Activated naive CD4-positive, alpha-beta T cell treated with anti-CD3 and anti-CD28 coated beads, Interleukin-2, amount 10 ng/mL, durations not matched to agents 7 days and 5 days (primary cell): ENCODE measurements at places on chromosomes 12 and 14.

DNA sequence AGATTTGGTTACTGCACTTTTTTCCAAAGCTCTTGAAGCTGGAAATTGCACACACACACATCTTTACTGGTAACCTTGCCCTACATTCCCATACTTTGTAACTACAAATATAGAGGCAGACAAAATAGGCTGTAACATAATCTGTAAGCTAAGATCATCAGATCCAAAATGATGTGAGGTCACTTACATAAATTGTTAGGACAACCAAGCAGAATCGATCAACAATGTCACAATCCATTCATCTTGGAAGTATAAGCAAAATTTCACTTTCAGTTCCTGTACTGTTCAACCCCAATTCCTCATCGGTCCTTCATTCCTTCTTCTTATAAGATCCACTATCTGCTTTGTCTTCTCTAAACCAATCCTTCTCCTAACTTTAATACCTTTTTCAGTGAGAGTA lies 72.6 kb downstream of the EPS8 start:
- peaks cover 6% of the 10 kb centered on the region for H3K27me3 ChIP-seq
- DNase-seq: no peak
- H3K4me1 ChIP-seq: no peaks in the 10 kb centered on the region
- H3K27ac ChIP-seq: no peak overlapping the region
- no peak overlapping the region for H3K4me3 ChIP-seq

- no peaks in the 10 kb centered on the region for H3K4me1 ChIP-seq
- H3K36me3 ChIP-seq: no peaks in the 10 kb centered on the region
- no peak overlapping the region for H3K27ac ChIP-seq
- H3K4me3 ChIP-seq: no peak overlapping the region
- DNase-seq: no peak
- peaks cover 5% of the 10 kb centered on the region for H3K27me3 ChIP-seq
These were observed 100.5 kb downstream of the EXOC5 start for GRCh38 chr14:57168138-57168679.

DNA sequence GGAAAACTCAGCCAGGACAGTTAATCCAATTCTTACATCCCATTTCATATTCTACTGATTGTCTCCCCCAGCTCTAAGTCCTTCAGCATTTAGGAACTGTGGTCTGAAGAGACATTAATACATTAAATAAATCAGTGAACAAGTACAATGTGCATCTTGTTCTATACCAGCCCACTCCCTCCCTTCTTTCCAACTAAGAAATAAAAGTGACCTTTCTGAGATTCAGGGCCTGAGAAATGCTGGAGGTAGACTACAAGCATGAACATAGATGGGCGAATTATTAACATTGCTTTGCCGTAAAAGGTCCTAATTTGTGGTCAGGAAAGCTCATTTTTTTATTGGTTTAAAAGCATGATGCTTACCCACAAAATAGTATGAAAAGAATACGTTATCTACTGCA lies 113.1 kb downstream of the NELL2 start:
- H3K27ac ChIP-seq: no peak overlapping the region
- H3K4me3 ChIP-seq: no peak overlapping the region
- no peak for DNase-seq
- peaks cover 14% of the 10 kb centered on the region for H3K36me3 ChIP-seq

DNA sequence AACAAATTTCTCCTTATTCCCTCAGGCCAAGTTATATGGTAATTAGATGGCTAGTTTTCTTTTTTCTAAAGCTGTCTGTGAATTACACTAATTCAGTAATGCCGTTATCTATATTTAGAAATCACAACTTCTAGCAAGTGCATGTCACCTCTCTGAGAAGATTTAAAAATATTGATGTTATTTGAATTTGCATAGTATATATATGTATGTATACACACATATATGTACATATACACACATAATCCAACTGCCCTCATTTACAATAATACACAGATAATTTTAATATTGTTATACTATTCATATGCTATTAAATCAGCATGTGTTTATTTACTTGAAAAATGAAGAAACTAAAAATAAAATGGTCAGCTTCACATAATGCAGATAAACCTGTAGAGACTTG lies 563.9 kb downstream of the SLC16A7 start:
- no peak overlapping the region for H3K4me3 ChIP-seq
- no peak overlapping the region for H3K27ac ChIP-seq
- no peaks in the 10 kb centered on the region for H3K27me3 ChIP-seq
- no peak for DNase-seq
- H3K36me3 ChIP-seq: no peaks in the 10 kb centered on the region

DNA sequence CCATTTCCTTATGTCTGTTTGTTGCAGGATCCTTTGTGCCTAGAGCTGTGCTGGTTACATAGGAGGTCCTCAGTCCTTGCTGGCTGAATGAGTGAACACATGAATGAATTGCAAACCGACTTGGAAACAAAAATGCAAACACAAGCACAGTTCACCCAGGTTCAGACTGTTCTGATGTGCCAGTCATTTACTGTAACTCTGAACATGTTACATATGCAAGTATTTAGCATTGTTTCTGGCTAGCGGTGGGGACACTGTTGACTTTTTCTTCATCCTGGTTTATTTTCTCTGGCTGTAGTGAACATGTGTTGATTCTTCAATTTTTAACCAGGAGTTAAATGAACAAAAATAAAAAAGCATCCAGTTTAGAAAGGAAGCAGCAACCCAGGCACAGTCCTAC lies 33.4 kb downstream of the TSPAN9 start:
- DNase-seq: no peak
- H3K4me1 ChIP-seq: no peaks in the 10 kb centered on the region
- H3K36me3 ChIP-seq: no peaks in the 10 kb centered on the region
- no peak overlapping the region for H3K27ac ChIP-seq
